ENCODE measurements at places on chromosomes 3 and 15.

- DNase-seq, result peak; percentile 16
Measured at GRCh38 chr3:23697416-23697815, 108.3 kb upstream of the UBE2E1 start.

- DNase-seq, result no peak
Measured at GRCh38 chr15:99239545-99240198, 9.7 kb downstream of the TTC23 start.

- DNase-seq, result no peak
Measured at GRCh38 chr15:87045746-87046145, 966.1 kb downstream of the AGBL1 start.

- DNase-seq, result no peak
Measured at GRCh38 chr15:70061696-70062270, 35.9 kb downstream of the TLE3 start.

- no peak for DNase-seq
Measured at GRCh38 chr3:152447511-152447910, 178.8 kb downstream of the MBNL1 start.

GRCh38 chr3:141523615-141524375 is 37.0 kb downstream of the RASA2 start:
- DNase-seq, result no peak

- peak; percentile 22 for DNase-seq
Measured at GRCh38 chr3:12643010-12643380, 20.9 kb downstream of the RAF1 start.

GRCh38 chr15:60616628-60617027 is 137.7 kb upstream of the ICE2 start:
- DNase-seq, result no peak

DNA sequence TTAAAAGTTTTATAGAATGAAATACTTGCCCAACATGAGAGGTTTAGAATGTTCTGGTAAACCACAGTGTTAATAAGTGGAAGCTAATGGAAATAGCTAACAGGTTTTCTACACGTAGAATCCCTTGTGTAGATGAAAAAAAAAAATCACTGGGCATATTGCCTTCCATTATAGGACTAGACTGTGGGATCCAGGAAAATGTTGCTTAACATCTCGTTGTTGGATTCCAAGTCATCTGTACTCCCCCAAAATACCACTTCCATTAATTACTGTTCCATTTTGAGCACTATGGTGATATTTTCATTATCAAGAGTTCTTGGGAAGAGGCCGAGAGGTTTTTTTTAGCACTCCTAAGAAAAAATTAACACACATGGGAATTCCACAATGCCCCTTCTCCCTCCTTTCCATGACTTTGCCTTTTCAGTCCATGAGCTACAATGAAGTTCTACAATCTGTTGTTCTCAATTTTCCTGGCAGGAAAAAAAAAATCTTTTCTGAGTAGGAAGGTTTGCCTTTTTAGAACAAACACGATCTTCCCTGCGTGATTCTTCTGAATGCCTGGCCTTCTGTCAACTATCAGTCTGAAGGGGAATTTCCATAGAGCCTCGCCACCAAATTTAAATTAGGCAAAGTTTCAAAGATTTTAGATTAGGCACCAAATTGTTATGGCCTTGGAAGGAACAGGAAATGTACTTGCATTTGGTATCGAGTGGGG is 74.4 kb upstream of the CTDSPL start:
- no peak for DNase-seq

DNA sequence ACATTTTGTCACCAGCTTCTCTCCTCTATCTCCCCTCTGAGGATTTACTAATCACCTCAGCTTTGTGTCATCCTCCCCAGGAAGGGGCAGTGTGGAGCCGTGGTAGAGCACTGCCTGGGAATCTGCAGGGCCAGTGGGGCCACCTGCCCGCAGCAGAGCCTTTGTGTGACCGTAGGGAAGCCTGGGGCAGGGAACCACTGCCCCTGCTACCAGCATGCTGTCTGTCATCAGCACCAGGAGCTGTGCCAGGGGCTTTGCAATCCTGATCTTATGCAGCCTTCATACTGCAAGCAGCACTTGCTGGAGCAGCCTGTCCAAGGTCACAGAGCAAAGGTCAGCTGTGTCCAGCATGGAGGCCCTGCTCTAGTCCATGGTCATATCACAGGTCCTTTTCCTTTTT is 170.2 kb upstream of the IL12A start:
- no peak for DNase-seq

- no peak for DNase-seq
Measured at GRCh38 chr3:50047426-50047825, 41.3 kb upstream of the RBM5 start.

GRCh38 chr3:128563439-128563838 is 70.4 kb upstream of the GATA2 start:
- no peak for DNase-seq

GRCh38 chr15:69288011-69288410 is 10.7 kb upstream of the PAQR5 start:
- DNase-seq, result no peak

- no peak for DNase-seq
Measured at GRCh38 chr3:32913790-32914446, 37.5 kb upstream of the CCR4 start.

GRCh38 chr3:102525624-102526023 is 90.8 kb downstream of the ZPLD1 start:
- no peak for DNase-seq

DNA sequence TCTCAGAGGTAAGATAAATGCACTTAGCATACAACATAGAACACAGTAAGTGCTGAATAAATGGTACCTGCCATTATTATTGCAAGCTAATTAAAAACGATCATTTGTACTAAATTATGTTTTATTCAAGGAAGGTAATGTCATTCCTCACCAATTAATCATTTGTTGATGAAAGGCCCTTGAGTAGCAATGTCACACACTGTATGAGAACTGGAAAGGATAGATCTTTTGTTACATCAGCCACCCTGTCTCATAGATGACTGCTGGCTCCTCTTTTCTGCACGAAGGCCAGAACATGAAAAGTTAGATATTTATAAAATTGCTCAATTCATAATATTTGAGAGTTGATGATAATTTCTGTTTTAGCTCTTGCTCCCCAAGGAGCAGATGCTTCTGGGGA is 415.4 kb downstream of the RBMS3 start:
- no peak for DNase-seq

GRCh38 chr15:67307156-67307555 is 52.6 kb downstream of the IQCH start:
- DNase-seq, result no peak

DNA sequence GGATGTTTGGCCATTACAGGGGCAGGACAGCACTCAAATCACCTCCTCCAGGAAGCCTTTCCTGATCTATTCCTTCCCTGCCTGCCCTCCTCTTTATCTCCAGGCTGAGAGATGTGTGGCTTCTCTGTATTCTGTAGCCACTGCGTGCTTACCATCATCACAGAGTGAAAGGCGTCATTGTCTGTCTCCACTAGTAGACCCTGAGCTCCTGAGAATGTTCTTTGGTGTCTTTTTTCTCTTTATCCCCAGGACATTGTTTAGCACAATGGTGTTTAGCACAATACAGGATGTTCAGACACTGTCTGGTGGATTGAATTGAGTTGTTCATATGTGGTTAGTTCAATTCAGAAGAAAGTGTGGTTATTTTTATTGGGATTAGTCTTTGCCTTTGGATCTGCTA is 26.2 kb upstream of the LARS2 start:
- no peak for DNase-seq

GRCh38 chr3:102225407-102226132 is 209.2 kb upstream of the ZPLD1 start:
- DNase-seq, result peak; percentile 11

DNA sequence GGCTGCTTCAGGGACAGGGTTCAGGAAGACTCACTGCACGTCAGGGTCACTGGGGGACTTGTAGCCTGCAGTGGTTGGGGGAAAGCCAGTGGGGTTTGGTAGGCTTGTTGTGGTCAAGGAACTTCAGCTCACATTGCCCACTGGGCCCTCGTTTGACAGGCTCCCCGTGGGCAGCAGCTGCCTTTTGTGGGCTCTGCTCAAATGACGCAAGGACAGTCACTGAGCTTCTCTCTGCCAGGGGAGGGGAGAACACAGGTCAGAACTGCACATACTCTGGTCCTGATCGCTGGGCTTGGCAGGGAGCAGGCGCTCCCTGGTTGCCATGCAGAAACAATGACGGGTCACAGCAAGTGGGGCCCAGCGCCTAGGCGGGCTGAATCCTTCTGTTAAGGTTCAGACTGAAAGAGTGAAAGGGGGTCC is 45.5 kb downstream of the FAM174B start:
- DNase-seq, result no peak

GRCh38 chr15:70084461-70084860 is 13.3 kb downstream of the TLE3 start:
- DNase-seq, result no peak

DNA sequence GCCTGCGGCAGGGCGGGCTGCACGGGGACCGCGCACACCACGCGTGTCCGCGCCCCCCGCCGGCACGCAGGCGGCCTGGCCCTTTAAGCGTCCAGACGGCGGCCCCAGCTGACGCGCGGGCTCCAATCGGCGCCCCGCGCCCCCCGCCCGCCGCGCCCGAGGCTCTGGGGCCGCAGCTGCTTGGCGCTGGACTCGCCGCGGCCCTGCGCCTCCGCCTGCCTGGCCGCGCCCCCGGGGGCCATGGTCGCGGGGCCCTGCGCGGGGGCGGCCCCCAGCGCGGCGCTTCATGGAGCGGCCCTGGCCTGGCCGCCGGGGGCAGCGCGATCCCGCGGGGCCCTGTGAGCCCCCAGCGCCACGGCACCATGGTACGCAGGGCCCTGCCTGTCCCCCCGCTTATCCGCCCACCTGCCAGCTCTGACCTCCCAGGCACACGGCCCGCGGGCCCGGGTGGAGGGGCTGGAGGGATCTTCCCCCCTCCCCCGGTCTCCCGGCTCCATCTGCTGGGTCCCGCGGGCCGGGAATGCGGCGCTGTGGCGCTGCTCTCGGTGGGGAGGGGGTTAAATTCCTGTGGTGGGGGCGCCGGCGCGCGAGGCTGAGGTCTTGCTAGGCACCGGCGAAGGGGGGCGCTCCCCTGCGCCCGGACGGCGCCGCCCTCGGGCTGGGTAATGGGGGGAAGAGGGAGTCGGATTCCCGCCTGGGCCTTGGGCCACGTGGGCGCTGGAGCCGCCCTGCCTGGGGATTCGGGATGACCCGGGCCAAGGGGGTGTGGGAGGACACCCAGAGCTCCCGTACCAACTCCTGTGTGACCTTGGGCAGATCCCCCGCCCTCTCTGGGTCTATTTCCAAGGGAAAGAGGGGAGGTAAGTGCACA is 1.1 kb downstream of the ZBTB47 start:
- no peak for DNase-seq

GRCh38 chr15:57806003-57806402 is 99.5 kb downstream of the POLR2M start:
- no peak for DNase-seq

GRCh38 chr3:150462108-150462507 is 54.0 kb downstream of the TSC22D2 start:
- no peak for DNase-seq

GRCh38 chr15:65323071-65323511 is 18.6 kb downstream of the RNU5B-1 start:
- peak; percentile 84 for DNase-seq

GRCh38 chr3:161412123-161412522 is 40.8 kb upstream of the SPTSSB start:
- DNase-seq, result no peak

- DNase-seq, result no peak
Measured at GRCh38 chr3:66378256-66378655, 122.6 kb downstream of the LRIG1 start.

DNA sequence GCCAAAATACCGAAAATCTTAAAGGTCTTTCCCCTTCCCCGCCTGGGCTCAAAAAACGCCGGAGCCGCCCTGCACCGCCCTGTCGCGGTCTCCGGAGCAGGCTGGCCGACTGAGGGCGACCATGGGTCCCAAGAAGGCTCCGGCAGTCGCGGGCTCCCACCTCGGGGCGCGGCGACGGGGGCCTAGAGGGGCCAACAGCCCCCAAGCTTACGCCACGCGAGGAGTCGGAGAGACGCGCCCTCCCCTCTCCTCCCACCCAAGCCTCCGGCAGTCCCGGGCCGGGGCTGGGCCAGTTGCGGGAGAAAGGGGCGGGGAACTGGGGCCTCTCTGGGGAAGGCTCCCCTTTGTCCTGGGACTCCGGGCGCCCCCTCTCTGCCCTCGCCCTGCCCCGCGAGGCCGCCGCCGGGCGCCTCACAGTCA is 69.2 kb downstream of the GOLGA8B start:
- DNase-seq, result no peak

GRCh38 chr3:58104712-58105111 is 96.5 kb downstream of the FLNB start:
- no peak for DNase-seq
